ENCODE measurements at places on chromosomes 6 and 20.

DNA sequence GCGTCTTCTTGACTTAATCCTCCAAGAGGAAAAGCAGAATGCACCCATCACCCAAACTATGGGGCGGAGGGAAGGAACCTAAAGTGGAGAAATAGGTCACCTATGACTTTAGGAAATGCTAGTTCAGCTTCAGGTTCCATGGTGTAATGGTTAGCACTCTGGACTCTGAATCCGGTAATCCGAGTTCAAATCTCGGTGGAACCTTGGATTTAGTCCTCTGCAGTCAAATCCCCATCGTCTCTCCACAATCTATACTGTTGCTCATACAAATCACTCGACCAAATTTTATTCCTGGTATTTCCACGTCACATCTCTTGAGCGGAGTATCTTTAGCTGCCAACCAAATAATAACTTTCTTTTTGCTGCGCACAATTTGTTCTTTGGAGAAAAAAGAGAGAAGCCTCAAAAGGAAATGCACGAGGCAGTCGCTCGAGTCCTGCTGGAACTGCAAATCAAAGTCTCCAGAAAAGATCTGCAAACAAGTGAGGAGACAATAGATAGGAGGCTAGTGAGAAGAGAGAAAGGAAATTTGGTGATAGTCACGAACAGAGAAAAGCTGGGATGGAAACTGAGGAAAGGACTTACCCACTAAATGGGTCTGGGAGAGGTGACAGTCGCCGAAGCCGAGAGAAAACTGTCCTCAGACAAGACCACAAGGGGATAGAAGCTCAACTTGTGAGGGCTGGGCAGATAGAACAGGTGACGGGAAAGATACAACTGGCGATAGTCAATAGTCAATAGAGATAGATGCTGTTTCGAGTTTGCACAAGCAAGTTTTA, 16.6 kb downstream of the POM121L2 start:
- no peak for DNase-seq

DNA sequence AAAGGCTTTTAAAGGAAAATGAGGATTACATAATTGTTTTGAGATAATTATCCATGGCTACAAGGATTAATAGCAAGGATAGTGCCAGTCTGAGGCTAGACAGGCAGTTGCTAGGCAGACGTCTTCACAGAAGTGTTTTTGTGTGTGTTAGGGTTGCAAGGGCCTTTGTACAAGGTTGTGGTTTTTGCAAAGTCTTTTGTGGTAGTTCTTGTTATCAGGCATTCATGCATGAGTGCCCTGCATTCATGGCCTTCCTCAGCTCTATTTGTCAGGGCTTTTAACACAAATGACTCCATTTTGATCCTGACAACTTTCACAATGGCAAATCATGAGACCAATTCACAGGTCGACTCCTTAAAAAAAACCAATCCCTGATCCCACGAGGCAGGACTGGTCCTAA, 68.1 kb upstream of the TXNDC5 start:
- DNase-seq: no peak

DNA sequence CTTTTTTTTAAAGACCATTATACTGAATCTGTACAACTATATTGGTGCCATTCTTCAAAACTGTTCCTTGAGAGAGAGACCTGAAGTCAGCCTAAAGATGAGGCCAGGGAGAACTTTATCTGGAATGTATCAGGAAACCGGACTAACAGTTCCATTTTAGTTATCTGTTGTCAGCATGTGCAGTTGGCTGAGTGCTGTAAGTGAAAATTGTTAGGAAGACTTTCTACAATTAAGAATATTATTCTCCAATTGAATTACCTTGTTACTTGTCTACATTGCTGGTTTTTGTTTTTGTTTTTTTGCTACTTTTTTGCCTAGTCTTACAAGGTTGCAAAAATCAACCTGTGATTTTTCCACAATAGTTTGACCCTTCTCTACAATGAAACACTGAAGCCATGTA, 7.5 kb downstream of the CEP57L1 start:
- DNase-seq: no peak

GRCh38 chr6:167712731-167713475, 113.8 kb upstream of the AFDN start:
- DNase-seq: no peak

DNA sequence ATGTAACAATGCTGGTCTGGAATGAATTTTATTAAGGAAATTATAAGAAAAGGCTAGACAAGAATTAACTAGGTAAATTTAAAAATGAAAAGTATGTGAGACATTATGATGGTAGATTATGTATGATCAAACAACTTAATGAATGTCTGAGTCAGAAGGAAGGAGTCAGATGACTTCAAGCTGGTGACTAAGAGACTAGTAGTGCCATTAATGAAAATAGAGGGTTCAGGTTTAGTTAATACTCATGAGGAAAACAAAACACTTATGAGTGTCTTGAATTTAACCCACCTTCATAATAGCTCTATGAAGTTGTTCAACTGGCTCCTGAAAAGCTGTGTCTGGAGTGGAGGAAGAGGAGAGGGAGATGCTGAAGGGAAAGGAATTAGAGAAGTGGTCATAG, 256.3 kb downstream of the ADGRB3 start:
- no peak for DNase-seq
